Activated naive CD8-positive, alpha-beta T cell treated with anti-CD3 and anti-CD28 coated beads, Interleukin-2, amount 10 ng/mL, durations not matched to agents 7 days and 5 days (primary cell): ENCODE measurements at places on chromosomes 2 and 18. TPM values are rescaled to one million over a fixed set of nuclear protein-coding genes. Genes with fewer than 3 reads are reported as not detected.

Gene NRP2
- total RNA-seq: 2.9 TPM

Gene LIPG
- not detected for total RNA-seq

Gene IGFBP5
- 0.08 TPM for total RNA-seq

Gene SPATS2L
- 46.3 TPM for total RNA-seq

DNA sequence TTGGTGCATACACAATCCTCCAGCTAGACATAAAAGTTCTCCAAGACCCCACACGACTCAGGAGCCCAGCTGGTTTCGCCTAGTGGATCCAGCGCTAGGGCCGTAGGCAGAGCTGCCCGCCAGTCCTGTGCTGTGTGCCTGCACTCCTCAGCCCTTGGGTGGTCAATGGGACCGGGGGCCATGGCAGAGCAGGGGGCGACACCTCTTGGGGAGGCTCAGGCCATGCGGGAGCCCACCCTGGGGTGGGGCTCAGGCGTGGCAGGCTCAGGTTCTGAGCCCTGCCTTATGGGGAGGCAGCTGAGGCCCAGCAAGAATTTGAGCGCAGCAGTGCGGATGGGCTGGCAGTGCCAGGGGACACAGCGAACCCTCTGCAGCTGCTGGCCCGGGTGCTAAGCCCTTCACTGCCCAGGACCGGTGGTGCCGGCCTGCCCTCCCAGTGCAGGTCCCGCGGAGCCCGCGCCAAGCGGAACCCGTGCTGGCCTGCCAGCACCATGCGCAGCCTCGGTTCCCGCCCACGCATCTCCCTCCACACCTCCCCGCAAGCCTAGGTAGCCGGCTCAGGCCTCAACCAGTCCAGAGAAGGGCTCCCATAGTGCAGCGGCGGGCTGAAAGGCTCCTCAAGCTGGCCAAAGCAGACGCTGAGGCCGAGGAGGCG, 1566.6 kb upstream of the SLC39A10 start:
- no peaks in the 10 kb centered on the region for H3K36me3 ChIP-seq
- H3K4me1 ChIP-seq: no peaks in the 10 kb centered on the region
- H3K27ac ChIP-seq: no peak overlapping the region
- H3K27me3 ChIP-seq: no peaks in the 10 kb centered on the region

DNA sequence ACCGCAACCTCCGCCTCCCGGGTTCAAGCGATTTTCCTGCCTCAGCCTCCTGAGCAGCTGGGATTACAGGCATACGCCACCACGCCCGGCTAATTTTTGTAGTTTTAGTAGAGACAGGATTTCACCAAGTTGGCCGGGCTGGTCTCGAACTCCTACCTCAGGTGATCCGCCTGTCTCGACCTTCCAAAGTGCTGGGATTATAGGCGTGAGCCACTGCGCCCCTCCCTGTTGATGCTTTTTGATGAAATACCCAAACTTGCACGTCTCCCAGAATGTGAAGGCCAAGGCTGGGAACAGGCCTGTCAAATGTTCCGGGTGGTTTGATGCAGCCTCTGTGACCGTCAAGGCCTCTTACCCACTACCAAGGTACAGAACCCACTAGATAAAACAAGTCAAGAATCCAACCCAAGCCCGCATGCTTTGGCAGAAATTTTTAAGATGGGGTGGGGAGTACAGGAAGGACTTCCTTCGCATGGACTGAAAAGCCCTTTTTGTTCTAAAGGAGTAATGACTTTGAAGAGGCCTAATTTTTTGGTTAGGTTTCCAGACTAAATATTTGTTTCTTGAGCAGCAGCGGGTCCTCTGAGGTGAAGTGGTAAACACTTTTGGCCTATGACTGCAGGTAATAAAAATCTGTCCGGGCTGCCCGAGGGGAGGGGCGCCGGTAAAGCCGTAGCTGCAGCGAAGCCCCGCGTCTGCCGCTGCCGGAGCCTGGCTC, 3.7 kb upstream of the EVX2 start:
- peaks cover 7% of the 10 kb centered on the region for H3K4me1 ChIP-seq
- no peak overlapping the region for H3K27ac ChIP-seq
- DNase-seq: no peak
- no peak overlapping the region for H3K4me3 ChIP-seq
- H3K27me3 ChIP-seq: peaks cover 98% of the 10 kb centered on the region
- H3K36me3 ChIP-seq: peaks cover 6% of the 10 kb centered on the region

- peaks cover 17% of the 10 kb centered on the region for H3K4me1 ChIP-seq
- H3K27me3 ChIP-seq: peaks cover 12% of the 10 kb centered on the region
- H3K4me3 ChIP-seq: peak overlapping the region; percentile 76
- peak overlapping the region; percentile 64 for H3K27ac ChIP-seq
- DNase-seq: no peak
These were observed 17.4 kb upstream of the HAAO start for GRCh38 chr2:42809819-42810120.
